HepG2 (cell line): ENCODE measurements at places on chromosomes 1 and 21. TPM values are rescaled to one million over a fixed set of nuclear protein-coding genes. Genes with fewer than 3 reads are reported as not detected.

VTCN1 gene
- not detected in 2 replicates for polyA plus RNA-seq

FCRL2 gene
- polyA plus RNA-seq = not detected in 2 replicates

LAMB3 gene
- 0.18 TPM in 2 replicates for polyA plus RNA-seq

AADACL4 gene
- not detected in 2 replicates for polyA plus RNA-seq

NCDN gene
- 6.6 and 11.0 TPM in 2 replicates for polyA plus RNA-seq
